ENCODE measurements at places on chromosomes 5 and 9.

DNA sequence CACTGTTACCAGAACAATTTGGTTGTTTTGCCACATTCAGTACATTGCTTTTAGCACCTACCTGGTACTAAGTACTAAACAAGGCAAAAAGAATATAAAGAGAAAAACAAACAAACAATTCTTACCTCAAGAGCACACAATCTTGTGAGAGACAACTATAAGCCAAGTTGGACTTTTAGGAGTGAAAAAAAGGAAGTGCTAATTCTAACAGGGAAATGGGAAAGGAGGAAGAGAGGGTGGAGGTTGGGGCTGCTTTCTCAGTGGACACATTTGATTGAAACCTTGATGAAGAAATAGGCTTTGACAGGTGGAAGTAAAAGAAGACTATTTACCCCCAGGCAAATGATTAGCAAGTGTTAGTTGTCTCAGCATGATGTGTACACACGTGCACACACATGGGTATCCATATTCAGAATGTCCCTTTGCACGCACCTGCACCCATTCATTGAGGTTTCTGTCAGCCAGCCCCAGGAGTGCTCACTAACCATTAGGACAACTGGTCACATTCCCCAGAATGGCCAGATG lies 302.6 kb downstream of the ACTL7B start:
- no peak for DNase-seq

GRCh38 chr5:179370490-179371120 lies 25.3 kb upstream of the ADAMTS2 start:
- DNase-seq = no peak

DNA sequence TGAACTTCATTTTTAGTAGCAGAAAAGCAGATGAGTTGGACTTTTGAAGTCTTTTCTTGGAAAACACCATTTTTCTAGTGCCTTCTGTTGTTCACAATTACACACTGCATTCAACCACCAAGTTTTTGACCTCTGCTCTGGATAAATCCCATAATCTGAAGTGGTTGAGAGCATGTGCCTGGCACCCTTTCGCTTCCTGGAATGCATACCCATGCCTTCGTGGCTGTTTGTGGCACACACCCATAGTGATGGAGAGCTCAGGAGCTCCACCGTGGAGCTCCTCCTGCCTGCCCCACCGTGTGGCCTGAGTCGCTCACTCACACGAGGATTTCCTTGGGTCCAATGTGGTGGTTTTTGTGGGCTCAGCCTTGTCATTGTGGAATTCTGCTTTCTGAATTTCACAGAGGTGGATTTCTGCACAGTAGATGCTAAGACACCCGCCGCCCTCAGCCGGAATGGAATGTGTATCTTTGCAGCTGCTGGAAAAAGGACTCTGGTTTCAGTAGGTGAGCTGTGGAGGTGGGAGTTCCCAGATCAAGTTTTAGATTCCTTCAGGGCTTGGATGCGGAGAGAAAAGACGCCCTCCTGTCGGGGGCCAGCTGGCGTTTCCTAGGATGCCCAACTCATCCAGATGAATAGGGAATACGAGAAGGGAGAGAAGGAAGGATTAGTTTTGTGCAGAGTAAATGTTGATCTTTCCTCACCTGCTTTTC lies 500.4 kb downstream of the IRX1 start:
- no peak for DNase-seq

DNA sequence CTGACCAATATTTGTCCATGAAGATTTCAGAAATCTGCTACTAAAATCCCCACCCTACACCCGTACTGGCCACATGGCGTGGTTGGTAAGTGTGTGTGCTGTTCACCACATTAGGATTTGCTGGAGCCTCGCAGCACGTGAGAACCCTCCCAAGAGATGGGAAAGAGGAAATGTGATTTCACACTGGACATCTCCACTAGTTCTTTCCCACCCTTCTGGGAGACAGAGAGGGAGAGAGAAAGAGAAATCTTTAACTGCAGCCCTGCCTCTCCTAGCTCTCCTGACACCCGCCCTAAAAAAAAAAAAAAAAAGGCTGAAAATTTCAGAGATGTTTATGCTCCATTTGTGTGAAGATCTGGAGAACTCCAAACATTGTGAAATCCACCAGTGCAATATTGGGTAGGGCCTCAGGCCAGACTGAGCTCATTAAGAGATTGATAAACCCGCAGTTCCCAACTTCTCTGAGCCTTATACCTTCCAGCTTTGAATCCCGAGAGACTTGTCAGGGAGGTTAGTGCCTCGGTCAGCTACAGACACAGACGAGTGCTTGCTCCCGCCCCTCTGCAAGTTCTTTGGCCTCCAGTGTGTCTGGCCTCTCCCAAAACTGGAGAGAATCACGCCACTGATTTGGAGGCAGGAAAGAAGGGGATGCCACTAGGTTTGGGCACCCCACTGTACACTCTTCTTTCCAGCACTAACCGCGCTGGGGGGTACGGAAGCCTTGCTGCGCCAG lies 1.9 kb downstream of the SPRY4 start:
- no peak for DNase-seq

DNA sequence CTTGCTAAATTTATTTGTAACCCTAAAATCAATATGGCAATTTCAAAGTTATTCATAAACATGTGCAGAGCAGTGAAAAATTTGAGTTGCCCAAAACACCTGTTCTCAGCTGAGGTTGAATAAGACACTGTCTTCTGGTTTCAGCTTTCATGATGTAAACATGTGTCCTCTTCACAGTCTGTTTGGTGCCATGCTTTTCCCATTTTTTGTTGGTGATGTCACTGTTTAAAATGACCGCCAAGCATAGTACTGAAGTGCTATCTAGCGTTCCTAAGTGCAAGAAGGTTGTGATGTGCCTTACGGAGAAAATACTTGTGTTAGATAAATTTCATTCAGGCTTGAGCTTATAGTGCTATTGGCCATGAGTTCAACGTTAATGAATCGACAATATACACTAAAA lies 580.8 kb downstream of the ACTL7B start:
- DNase-seq = no peak

DNA sequence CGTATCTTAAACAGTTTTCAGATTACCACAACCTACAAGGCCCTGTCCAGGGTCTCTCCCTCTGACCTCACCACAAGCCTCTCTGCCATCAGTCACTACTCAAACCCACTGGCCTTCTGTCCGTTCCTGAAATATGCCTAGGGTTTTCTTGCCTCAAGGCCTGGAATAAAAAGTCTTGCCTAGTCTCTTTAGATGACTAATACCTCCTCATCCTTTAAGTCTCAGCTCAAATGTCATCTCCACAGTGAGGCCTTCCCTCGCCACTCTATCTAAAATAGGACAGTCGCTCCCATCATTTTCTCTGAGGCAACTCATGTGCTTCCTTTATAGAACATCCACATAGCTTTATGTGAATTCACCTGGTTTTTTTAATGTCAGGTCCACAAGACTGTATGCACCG lies 5.2 kb downstream of the DENND1A start:
- DNase-seq = no peak

DNA sequence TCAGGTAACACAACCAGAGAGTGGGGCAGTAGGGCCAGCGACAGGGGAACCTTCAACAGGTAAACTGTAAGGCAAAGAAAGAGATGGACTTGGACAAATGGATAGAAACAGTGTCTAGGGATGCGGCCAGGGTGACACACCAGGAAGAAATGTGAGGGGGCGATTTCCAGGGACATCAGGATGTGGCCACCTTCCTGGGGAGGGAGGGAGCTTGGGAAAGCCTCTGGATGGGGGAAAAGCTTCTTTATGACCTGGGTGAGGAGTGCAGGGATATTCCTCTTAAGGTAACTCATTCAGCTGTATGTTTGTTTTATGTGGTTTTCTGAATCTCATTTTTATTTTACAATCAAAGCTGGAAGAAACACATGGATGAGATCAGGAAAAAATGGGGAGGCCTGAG lies 11.9 kb upstream of the NXNL2 start:
- no peak for DNase-seq

- no peak for DNase-seq
Observed at GRCh38 chr9:125564631-125565030, 142.4 kb downstream of the MAPKAP1 start.

- no peak for DNase-seq
Observed at GRCh38 chr9:20984506-20984905, 46.9 kb downstream of the HACD4 start.
